ENCODE measurements at places on chromosomes 5 and 9.

DNA sequence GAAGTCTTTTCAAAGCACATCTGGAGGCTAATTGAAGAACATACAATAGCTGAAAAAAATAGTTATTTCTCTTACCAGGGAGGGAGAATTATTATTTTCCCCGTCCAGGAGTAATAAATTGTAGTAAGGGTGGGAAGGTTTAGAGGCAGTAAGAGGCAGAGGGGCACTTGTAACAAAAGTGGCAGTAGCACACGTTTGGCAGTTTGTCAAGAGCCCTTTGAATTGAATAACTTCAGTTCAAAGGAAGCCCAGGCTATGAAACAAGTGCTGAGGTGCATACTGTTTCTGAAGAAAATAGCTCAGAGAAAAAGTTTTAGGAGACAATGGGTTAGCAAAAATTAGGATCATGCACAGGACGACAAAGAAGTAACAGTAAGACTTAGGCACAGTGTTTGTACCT is 451.3 kb downstream of the LRRC70 start:
- no peak for DNase-seq

DNA sequence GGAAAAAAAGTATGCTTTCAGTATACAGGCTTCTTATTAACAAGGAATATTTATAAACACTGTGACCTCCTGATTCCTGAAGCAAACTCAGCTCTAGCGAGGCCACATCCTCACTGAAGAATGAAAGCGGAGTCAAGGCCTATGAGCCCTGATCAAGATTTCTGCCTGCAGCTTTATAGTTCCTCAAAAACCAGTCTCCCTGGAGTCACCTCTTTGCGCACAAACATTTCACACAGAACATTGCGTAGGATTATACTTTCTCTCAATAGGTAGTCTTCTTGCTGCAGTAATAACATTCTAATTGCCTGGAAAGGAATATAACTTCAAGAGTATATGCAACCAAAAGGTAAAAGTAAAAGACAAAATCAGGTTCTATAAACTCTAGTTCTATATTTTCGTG is 62.9 kb downstream of the SLC24A2 start:
- no peak for DNase-seq

DNA sequence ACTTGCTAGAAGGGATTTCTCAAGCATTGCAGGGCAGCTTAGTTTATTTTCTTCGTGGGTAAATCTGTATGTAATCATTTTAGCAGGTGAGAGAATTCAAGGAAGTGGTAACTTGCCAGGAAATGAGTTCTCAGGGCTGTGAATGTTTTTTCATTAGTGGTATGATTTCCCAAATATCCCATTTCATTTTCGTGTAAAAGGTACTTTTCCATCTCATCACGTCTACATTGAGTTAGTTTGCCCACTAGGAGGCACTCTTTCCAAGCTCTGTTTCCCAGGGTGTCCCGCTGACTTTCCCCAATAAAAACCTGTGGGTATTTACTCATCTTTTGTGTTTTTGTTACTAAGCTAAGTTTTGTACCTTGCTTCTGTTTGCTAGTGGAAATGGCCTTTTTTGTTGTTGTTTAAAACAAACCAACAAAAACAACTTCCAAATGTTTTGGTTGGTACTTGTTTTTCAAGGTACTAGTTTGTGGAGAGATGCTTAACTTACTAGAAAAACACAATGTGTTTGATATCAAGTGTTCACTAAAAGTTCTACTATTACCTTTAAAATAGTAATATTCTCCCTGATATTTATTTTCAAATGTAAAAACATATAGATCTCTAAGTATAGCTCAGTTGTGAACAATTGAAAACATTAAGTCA is 373.6 kb downstream of the ADGRV1 start:
- DNase-seq, result peak; percentile 29

DNA sequence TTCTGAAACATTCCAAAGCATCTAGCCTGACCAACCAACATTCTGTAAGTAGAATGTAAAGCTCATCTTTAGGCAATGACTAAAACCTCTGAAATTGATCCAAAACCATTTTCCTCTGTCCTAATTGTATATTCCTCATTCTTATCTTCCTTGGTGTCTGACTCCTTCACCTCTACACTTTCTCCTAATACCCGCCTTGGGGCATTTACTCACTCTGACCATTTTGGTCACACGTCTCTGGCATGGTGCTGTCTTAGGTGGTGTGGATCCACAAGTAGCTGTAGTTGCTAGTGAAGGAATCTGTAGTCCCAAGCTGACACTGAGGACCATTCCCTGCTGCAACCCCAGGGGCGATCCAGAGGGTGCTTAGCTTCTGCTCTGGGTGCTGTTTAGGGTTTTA is 40.8 kb upstream of the LMNB1 start:
- no peak for DNase-seq

DNA sequence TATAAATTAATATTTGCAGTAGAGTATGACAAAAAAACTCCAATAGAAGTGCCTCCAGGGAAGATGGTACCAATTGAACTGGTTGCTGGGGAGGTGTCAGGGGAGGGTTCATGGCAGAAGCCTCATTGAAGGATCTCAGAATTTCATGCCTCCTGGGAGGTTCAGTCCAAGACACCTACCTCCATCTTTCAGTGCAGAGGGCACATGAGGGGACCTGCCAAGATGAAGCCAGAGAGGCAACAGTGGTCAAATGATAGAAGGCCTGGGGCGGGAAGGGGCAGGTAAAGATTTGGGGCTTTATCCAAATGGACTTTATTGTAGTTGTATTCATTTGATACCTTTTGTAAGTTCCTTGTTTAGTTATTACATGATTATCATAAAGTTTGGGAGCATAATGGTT is 25.9 kb upstream of the KCNIP1 start:
- no peak for DNase-seq

- DNase-seq, result no peak
Observed at GRCh38 chr9:20043035-20043434, 254.2 kb upstream of the SLC24A2 start.

DNA sequence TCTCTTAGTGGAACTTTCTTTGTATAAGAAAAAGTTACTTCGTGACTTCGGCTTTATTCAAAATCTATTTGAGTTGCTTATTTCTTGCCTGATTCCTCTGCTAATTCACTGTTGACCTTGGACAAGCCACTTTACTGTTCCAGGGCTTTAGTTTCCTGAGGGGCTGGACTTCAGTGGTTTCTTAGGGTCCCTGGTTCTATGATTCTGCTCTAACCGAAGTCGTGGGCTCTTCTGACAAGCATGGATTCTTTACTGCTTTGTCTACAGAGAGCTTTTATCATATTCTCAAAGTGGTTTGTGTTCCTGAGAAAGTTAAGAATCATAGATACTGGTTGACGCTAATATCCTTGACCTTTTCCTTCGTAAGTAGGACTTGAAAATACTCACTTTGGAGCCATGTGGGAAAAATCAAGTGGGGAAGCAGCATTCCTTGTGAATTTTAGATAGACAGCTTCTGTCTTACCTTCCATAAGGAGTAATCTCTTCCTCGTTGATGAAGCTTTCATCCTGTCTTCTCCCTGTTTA is 21.1 kb downstream of the EXOSC2 start:
- DNase-seq, result no peak

DNA sequence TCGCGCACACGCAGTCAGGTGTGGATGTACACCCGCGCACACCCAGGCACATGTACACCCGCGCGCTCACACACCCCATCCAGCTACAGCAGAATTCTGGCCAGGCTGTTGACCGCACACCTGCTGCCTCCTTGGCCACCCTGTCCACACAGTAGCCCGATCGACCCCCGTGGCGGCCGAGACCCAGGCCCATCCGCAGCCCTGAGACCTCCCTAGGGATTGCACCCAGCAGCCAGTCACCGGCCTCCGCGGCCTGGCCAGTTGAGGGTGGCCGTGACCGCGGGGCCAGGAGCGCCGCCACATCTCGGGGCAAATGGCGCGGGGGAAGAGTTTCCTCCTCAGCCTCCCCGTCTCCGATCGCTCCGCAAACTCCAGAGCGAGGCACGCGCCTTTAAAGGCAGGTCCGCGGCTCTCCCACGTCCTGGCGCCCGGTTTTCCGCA is 774 bp upstream of the ADAMTS16 start:
- no peak for DNase-seq

- DNase-seq, result no peak
Observed at GRCh38 chr9:30799527-30800101, 1584.8 kb upstream of the ACO1 start.

DNA sequence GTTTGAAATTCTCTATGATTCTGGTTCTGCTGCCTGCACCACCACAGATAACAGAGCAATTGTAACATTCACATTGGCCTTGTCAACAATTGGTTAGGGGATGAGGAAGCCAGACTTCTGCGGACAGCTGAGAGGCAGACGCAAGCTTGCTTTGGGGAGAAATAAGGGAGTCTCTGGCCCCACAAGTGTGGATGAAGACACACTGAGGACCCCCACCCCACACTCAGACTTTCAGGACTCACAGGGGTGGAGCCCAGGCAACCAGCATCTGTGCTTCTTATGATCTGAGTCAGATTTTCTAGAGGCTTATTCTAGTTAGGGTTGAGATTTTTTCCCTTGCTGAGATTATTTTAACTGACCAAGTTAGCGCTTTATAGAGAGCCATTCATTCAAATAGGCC is 140.3 kb upstream of the IRX2 start:
- no peak for DNase-seq

- DNase-seq, result no peak
Observed at GRCh38 chr9:34693560-34693959, 2.5 kb upstream of the CCL19 start.
